ENCODE measurements at places on chromosomes 6 and 20. TPM values are rescaled to one million over a fixed set of nuclear protein-coding genes. Genes with fewer than 3 reads are reported as not detected.

The EEF1A1 gene
- 8,743 TPM for total RNA-seq

The ARMC12 gene
- total RNA-seq: not detected

The MOCS3 gene
- 10.7 TPM for total RNA-seq

The NTSR1 gene
- 23.9 TPM for total RNA-seq

The SYNDIG1 gene
- total RNA-seq: 0.27 TPM

The ARMH2 gene
- total RNA-seq: not detected

The TINAG gene
- total RNA-seq: 86.4 TPM

GRCh38 chr20:63097336-63097831, 90.6 kb upstream of the BHLHE23 start:
- DNase-seq: peak; percentile 3
- peaks cover 67% of the 10 kb centered on the region for H3K27me3 ChIP-seq
- no peak overlapping the region for H3K27ac ChIP-seq
- no peaks in the 10 kb centered on the region for H3K36me3 ChIP-seq
- H3K4me3 ChIP-seq: no peak overlapping the region

GRCh38 chr20:53658973-53659372, 65.3 kb upstream of the ZNF217 start:
- H3K27me3 ChIP-seq: no peaks in the 10 kb centered on the region
- no peak for DNase-seq
- no peaks in the 10 kb centered on the region for H3K36me3 ChIP-seq
- no peak overlapping the region for H3K4me3 ChIP-seq
- peak overlapping the region; percentile 76 for H3K27ac ChIP-seq

- no peaks in the 10 kb centered on the region for H3K36me3 ChIP-seq
- H3K4me3 ChIP-seq: no peak overlapping the region
- peaks cover 14% of the 10 kb centered on the region for H3K4me1 ChIP-seq
- H3K27me3 ChIP-seq: no peaks in the 10 kb centered on the region
Observed at GRCh38 chr6:34318499-34319470, 70.0 kb upstream of the SMIM29 start.

DNA sequence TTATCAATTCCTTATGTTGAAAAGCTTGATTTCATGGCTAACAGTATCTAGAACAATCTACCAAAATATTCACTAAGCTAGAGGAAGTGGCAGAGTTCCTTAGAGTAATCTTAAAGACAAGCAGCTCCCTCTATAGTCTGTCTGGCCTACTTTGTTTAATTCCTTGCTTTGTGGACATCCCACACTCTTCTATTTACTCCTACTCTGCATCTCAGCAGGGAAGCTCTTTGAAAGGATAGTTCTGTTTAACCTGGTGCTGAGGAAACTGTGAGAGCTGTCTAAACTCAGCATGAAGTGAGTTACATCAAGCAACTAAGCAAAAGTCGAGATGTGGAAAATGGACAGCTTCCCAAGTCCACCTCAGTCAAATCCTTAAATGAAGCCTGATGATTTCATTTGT, 4.3 kb downstream of the REV3L start:
- no peaks in the 10 kb centered on the region for H3K36me3 ChIP-seq
- H3K4me1 ChIP-seq: peaks cover 13% of the 10 kb centered on the region
- H3K27ac ChIP-seq: peak overlapping the region; percentile 100
- no peak overlapping the region for H3K4me3 ChIP-seq
- H3K27me3 ChIP-seq: no peaks in the 10 kb centered on the region
- no peak for DNase-seq

- H3K4me3 ChIP-seq: no peak overlapping the region
- DNase-seq: no peak
- H3K36me3 ChIP-seq: no peaks in the 10 kb centered on the region
- H3K27ac ChIP-seq: no peak overlapping the region
- no peaks in the 10 kb centered on the region for H3K4me1 ChIP-seq
Observed at GRCh38 chr20:57465486-57465885, 59.5 kb downstream of the CTCFL start.

DNA sequence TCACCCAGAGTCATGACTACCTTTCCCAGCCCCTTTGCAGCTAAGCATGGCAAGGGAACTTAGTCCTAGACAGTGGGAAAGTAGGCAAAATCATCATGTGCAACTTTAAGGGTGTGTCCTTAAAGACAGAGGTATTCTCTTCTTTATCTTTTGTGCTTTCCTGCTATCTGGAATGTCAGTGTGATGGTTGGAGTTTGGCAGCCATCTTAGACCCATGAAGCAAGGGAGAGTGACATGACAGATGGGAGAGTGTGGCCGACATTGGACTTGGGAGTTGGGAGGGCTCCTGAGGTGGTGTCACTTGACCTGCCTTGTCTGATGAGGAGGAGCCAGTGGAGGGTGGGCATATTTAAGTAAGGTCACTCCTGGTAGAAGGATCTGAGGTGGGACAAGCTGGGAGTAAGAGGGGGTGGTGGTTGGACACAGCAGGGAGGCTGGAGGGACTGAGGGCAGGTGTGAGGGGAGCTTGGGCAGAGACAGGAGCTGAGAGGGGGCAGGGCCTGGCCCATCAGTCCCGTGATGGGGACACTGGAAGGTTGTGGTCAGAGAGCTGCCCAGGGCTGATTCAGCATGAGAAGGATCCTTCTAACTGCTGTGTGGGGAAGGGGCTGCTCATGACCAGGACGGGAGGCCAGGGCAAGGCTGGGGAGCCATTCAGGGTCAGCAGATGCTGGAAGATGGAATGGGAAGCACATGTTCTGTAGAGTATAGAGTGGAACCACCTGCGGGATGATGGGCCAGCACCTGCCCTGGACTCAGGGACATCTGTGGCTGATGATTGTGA, 29.5 kb upstream of the SULF2 start:
- no peak overlapping the region for H3K27ac ChIP-seq
- no peak overlapping the region for H3K4me3 ChIP-seq
- no peak for DNase-seq
- H3K27me3 ChIP-seq: peaks cover 49% of the 10 kb centered on the region
- no peaks in the 10 kb centered on the region for H3K36me3 ChIP-seq
